Thoracic aorta (tissue), 2 donors: ENCODE measurements at places on chromosomes 16 and 17. TPM values are rescaled to one million over a fixed set of nuclear protein-coding genes. Genes with fewer than 3 reads are reported as not detected.

GRCh38 chr17:39114723-39115122, 36.7 kb downstream of the PLXDC1 start:
- H3K4me3 ChIP-seq: no peak overlapping the region
- H3K4me1 ChIP-seq: no peaks in the 10 kb centered on the region
- H3K27me3 ChIP-seq: no peaks in the 10 kb centered on the region
- DNase-seq: no peak
- H3K27ac ChIP-seq: no peak overlapping the region
- H3K36me3 ChIP-seq: no peaks in the 10 kb centered on the region

- no peaks in the 10 kb centered on the region for H3K36me3 ChIP-seq
- DNase-seq: no peak
- no peak overlapping the region for H3K27ac ChIP-seq
- no peaks in the 10 kb centered on the region for H3K27me3 ChIP-seq
- no peaks in the 10 kb centered on the region for H3K4me1 ChIP-seq
These were observed 8.6 kb upstream of the ATXN1L start for GRCh38 chr16:71837150-71837549.

ASIC2 gene
- 0.54 TPM for total RNA-seq

CYB5B gene
- total RNA-seq: 54.5 TPM

SLFN12L gene
- 4.1 TPM for total RNA-seq
